ENCODE measurements at places on chromosomes 7 and 10.
A peak's percentile ranks its signal among the peaks of the same experiment; 100 is the strongest.

- no peak for DNase-seq
These were observed 6.4 kb upstream of the ST8SIA6 start for GRCh38 chr10:17460756-17461155.

DNA sequence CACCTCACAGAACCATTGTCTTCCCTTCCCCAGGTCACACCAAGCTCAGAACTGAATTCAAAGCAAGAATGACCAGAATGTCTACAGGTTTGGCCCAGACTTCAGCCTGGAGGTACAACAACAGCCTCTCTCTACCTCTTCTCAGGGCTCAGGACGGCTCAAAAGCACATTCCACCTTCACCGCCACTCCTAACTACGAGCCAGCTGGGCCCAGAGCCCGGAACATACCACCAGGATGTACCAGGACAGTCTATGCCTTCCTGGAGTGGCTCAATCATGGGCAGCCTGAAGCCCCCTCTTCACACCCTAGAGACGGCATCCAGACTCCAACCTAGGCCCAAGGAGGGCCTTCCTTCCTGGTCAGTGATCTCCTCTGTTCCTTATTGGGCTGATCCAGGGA is 41.6 kb downstream of the ANXA8 start:
- DNase-seq, result no peak

GRCh38 chr10:131000743-131001142 is 310.8 kb downstream of the TCERG1L start:
- no peak for DNase-seq

DNA sequence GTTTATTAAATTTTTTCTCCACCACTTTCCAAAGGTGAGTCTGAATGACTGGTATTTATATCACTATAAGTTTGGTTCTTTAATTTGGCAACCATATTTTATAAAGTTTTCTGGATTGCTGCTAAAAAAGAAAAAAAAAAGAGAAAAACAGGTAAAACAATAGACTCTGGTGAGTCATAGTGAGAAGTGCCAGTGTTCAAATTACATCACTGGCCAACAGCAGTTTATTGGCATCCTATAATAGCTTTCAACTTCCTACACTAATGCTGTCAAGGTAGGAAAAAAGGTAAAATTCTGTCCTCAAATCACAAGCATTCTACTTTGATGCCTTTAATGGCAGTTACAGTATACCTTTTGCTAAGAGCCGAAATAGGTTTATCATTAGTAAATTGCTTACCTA is 808.8 kb downstream of the GRM8 start:
- DNase-seq, result no peak

GRCh38 chr10:50572017-50572491 is 51.7 kb downstream of the SGMS1 start:
- DNase-seq, result no peak

DNA sequence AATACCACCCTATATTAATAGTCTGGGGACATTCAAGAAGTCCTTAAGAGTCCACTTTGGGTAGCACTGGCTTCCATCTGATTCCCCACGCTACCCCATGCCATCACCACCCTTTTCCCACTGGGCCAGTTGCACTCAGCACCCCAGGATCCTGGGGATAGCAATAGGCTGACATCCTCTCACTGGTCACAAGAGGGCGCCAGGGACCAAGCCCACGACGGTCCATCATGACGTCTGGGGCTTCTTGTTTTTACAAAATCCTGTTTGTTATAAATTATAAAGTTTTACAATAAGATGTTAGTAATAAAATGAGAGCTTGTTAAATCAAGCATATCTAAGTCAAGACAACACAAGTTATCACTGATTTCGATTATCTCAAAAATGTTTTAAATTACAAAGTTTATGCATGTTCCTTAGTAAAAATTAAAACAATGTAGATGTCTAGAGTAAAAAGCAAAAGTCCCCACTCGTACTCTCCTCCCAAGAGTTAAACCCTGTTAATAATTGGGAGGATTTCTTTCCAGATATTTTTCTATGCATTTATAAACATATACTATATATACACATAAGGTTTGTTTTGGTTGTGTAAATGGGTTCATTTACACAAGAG is 15.4 kb downstream of the GPNMB start:
- peak; percentile 31 for DNase-seq

DNA sequence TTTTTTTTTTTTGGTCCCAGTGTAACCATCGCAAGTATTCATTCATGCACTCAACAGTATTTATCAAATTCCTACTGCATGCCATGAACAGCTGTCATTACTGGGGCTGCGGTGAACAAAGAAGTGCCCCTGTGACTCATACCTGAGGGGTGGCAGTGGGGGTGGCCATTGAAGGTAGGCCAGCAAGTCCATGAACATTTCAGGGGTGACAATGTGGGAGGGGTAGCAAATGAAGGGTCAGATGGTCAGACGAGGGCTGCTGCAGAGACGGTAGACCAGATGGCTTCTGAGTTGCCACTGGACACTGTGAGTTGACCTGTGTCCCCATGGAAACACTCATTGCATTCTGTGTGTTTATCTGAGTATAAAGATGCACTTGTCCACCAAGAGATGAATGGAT is 92.5 kb upstream of the PITRM1 start:
- DNase-seq, result no peak

DNA sequence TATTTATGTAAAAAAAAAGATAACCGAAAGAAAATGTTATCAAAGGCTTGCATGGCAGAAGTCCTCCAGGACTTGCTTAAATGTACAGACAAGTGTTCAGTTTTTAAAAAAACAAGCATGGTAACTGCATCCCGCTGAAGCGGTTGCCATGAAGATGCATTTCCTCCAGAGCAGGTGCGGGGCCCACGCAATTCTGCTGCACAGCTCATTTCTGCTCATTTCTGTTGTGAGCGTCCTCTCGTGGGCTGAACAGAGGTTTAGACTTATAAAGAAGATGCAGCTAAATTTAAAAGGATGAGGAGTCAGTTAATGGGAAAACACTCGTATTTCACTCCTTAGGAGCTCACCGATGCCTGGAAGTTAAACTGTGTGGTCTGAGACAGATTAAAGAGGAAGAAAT is 247.6 kb downstream of the DNAJB6 start:
- no peak for DNase-seq

DNA sequence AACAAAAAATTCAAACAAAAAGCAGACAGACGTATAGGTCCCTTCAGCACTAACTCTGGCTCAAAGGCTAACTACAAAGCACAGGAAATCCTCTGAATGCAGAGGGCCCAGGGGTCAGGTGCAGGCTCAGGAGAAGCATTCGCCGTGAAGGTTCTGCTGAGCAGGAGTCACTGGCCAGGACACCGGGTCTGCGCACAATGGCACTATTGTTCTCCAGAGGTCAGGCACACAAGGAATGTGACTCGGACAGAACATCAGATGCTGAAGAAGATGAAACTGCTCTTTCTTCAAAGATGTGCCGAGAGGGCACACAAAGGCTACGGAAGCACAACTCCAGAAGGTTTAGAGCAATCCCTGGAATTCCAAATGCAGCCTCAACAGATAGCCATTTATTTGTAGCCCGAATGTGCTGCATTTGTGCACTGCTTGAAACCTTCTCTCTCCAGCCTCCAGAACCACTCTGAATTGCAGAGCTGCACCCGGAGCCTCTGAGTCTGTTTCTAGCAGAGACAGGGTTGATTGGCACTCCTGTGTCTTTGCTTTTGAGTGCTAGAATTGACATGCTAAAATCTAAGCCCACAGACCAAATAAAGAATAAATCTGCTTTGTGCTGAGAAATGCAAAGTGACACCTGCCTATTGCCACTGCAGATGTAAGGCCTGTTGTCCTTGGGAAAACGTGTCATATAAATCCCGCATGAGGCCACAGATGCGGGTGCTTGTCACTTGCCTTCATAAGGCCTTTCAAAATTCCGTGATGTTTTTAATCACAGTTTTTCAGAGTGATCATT is 85.4 kb upstream of the AFAP1L2 start:
- no peak for DNase-seq

GRCh38 chr7:101399759-101400158 is 37.1 kb downstream of the COL26A1 start:
- no peak for DNase-seq

GRCh38 chr10:102802920-102803534 is 34.2 kb downstream of the CYP17A1 start:
- DNase-seq, result peak; percentile 4

DNA sequence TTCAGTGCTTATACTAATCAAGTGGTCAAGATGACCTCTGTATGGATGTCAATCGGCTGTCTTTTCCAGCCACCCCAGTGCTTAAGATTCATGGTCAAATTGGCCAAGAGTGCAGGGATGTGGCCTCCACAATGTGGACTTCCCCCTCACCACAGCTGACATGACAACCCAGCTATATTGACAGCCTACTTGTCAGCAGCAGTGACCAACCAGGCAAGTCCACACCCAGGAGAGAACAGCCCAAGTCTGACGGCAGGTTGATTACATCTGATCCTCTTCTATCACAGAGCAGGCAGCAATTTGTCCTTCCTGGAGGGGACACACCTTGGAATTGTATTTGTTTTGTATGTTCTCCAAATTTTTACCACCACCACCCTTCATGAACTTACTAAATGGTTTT is 8.2 kb upstream of the ERVW-1 start:
- DNase-seq, result no peak

- no peak for DNase-seq
These were observed 28.4 kb upstream of the RET start for GRCh38 chr10:43048301-43049051.

GRCh38 chr10:6067457-6067856 is 5.3 kb upstream of the IL2RA start:
- no peak for DNase-seq

DNA sequence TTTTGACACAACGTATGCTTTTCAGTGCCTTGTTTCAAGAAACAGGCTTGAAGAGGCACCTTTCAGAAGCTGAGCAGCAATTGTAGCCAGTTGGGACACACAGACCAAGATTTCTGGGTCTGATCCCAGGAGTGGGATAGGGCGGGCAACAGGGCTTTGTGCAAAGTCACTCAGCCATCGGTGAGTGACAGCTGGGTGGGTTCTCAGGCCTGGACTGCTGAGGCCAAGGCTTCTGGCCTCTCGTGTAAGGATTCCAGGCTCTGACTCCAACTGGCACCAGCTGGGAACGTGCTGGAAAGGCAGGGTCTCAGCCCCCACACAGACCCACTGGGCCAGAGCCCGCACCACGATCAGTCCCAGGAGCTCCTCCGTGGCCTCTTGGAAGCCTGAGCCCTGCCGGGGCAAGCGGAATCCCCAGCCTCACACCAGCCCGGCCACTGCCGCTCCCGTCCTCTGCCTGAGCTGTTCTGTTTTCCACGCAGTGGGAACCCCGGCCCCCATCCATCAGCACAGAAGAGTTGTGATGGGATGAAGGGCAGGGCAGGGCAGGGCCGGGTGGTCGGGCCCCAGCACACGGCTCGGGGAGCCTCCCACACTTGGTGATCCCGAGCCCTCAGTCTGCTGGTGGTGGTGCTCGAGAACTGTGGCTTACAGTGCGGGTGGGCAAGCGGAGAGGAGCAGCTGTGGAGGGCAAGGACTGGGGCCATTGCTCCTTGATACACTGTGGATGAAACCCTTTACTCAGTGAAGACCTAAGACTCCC is 46.8 kb downstream of the VIPR2 start:
- DNase-seq, result no peak

- no peak for DNase-seq
These were observed 23.9 kb upstream of the CDK13 start for GRCh38 chr7:39926111-39926510.

- DNase-seq, result no peak
These were observed 97.7 kb upstream of the FEZF1 start for GRCh38 chr7:122402235-122402634.

DNA sequence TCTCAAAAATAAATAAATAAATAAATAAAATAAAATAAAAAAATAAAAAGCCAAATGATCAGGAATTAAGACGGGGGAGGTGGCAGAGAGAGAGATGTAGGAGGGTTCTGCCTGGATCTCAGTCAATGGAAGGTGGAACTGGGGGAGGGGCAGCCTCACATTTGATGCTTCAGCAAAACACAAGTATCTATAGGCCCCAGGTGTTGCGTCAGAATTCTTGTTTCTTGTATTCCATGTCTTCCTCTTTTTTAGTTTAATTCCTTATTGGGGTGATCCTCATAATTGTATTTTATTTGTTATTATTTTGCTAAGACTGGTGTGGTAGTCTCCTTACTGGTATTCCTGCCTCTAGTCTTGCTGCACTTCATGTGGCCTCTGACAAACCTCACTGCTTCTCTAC is 41.4 kb upstream of the SMARCD3 start:
- DNase-seq, result no peak

DNA sequence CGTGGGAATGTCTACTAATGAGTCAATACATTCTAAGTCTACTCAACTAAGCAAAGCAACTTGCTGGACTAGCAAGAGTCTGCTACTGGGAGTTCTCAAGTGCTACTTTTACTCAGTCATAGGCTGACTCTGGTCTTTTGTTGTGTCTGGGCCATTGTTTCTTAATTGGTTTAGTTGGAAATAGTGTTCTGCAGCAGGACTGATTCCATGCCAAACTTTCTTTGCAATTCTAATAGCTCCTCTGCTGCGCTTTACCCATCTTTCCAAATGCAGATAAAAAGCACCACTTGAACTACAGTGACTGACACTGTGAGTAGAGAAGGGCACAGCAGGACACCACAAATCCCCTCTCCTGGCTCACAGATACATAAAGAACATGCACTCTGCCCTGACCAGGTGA is 125.7 kb downstream of the CD36 start:
- no peak for DNase-seq

- DNase-seq, result no peak
These were observed 166.8 kb downstream of the IQUB start for GRCh38 chr7:123367484-123368122.

GRCh38 chr10:92219559-92219958 is 71.3 kb downstream of the CPEB3 start:
- DNase-seq, result no peak

DNA sequence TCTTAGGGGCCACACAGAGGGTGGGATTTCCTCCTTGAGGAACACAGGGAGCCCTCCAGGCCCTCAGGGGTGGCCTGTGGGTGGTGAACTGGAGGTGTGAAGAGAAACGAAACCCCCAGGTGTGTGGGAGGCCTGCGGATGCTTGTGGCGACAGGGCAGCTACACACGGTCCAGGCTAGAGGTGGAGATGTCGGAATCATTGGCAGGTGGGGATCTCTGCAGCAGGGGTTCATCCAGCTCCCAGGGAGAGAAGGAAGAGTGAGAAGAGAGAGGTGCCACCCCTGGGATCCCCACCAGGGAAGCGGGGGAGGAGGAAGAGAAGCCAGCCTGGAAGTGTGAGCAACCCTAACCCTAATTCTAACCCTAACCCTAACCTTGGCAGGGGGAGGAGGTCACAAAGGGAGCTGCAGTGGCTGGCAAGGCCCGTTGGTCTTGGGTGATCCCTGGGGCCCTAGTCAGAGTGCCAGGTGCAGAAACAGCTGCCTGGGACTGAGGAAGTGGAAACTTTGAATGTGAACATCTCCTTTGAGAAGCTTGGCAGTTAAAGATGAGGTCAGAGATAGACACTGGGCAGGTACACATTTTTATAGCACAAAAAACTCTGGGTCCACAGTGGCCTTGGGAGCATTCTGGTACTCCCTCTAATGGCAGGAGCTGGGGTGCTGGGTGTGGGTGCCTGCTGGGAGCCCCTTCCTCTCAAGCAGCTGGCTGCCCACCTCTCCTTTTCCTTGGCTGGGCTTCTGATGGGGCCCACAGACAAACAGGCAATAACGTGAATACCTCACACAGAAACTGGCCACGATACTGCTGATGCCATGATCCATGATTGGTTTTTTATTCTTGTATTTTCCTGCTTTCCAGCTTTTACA is 6.8 kb upstream of the AEBP1 start:
- no peak for DNase-seq

- DNase-seq, result no peak
These were observed 362.7 kb downstream of the GLRX3 start for GRCh38 chr10:130498934-130499333.

GRCh38 chr7:79923953-79924352 is 210.7 kb upstream of the GNAI1 start:
- DNase-seq, result no peak

Data from stimulated activated CD4-positive, alpha-beta T cell treated with anti-CD3 and anti-CD28 coated beads, TNF-alpha, amount 100 ng/mL, for 48 hours (primary cell).